ENCODE measurements at places on chromosomes 2 and 18.

GRCh38 chr18:32881009-32881408, 108.2 kb upstream of the KLHL14 start:
- no peak for DNase-seq

DNA sequence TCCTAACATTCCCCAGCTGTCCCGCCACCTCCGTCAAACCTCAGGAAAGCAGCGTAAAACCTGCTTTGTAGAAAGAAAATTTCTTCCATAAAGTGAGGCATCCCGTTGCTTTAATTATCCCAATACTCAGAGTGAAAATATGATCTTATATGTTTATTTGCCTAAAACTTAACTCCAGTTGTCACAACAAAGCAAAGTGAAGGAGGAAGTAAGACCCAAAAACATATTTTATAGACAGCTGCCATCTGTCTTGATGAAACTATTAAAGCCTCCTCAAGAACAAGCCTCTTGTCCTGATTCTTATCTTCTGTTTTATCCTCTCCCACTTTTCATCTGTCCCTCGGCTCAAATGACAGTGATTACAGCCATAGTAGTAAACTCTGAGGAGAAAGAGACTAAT, 28.9 kb upstream of the LPIN2 start:
- no peak for DNase-seq

GRCh38 chr18:79540161-79540903, 139.3 kb upstream of the CTDP1 start:
- no peak for DNase-seq

- DNase-seq: no peak
Measured at GRCh38 chr18:13872932-13873331, 42.4 kb downstream of the MC2R start.

GRCh38 chr2:121943285-121943684, 187.8 kb downstream of the TSN start:
- DNase-seq: no peak

GRCh38 chr2:160397530-160397865, 96.1 kb downstream of the RBMS1 start:
- DNase-seq: no peak

DNA sequence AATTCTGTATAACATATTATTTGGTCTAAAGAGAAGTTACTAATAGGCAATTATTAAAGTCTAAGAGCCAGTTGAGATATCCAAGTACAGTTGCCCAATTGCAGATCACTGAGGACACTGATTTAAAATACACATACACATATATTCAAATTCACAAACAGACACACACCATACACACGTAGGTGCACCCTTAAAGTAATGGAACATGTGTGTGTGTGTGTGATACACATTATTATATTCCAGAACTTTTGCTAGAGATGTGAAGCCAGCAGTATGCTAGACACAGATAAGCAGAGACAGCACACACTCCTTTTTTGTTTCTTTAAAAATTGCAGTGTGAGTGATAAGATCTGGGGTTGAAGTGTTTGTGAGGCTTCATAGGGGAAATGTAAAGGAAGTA, 292.5 kb downstream of the CNTNAP5 start:
- no peak for DNase-seq

DNA sequence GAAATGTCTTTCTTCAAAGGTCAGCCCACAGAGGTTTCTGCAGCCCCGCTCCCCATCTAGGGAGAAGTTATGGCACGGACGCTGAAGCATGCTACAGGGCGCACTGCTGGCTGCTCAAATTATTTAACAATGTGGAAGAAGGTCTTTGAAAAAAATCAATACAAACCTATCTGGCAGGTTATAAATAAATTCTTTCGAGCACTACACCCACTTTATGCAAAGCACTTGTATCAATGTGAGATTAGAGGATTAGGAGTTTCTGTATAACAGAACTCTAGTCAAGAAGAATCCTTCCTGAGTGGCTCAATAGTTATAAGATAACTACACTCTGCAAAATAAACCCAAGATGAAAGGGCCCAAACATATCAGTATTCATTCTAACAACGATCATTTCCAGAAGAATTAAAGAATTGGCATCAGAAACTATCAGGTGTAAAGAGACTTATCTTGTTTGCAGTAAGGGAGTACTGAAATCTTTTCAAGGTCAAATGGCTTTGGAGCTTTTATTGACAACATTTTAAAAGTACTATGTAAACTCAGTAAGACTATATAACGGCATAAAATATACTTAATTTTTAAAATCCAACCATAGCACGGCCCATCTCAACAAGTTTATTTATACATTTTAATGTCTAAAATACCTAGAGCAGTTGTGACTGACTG, 103.0 kb upstream of the DNMT3A start:
- DNase-seq: no peak

GRCh38 chr2:83584672-83585071, 874.4 kb downstream of the SUCLG1 start:
- no peak for DNase-seq

DNA sequence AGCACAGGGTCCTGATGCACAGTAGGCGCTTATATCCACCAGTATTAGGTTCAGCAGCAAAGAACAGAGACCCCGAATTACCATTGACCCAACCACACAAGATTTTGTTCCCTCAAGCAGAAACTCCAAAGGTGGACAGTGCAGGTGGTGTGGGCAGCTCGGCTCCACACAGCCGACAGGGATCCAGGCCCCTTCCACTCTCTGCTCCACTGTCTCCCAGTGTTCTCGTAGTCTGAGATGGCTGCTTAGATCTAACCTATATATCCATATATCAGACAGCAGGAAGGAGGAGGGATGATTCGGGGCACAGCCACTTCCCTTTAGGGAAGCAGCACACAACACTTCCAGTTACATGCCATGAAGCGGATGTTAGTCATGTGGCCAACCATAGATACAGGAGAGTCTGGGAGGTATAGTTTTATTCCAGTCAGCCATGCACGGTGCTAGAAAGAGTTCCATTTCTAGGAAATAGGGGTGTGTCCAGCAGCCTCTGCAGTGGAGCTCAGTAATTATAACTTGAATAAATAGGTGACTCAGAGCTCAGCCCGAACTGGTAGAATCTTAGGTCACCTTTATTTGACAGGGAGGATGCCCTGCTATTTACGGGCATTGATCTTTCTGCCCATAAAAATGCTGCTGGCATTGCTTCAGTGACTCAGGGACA, 158.9 kb downstream of the TWIST2 start:
- DNase-seq: peak; percentile 48

DNA sequence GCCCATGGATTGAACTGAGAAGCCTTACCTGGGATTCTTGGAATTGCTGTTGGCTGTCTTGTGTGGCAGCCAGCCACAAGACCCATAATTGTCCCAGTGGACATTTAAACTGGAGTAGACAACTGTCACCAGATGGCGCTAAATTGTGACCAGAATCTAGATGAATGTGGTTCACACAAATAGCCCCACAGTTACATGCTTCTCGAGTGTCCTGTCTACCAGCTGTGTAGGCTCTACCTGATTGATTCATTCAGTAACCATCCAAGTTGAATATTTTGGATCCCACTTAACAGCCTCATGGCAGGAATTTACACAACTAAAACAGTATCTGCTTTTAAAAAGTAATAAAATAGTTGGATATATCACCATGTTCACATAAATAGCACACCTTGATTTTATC, 73.2 kb downstream of the MAP4K4 start:
- DNase-seq: peak; percentile 65

DNA sequence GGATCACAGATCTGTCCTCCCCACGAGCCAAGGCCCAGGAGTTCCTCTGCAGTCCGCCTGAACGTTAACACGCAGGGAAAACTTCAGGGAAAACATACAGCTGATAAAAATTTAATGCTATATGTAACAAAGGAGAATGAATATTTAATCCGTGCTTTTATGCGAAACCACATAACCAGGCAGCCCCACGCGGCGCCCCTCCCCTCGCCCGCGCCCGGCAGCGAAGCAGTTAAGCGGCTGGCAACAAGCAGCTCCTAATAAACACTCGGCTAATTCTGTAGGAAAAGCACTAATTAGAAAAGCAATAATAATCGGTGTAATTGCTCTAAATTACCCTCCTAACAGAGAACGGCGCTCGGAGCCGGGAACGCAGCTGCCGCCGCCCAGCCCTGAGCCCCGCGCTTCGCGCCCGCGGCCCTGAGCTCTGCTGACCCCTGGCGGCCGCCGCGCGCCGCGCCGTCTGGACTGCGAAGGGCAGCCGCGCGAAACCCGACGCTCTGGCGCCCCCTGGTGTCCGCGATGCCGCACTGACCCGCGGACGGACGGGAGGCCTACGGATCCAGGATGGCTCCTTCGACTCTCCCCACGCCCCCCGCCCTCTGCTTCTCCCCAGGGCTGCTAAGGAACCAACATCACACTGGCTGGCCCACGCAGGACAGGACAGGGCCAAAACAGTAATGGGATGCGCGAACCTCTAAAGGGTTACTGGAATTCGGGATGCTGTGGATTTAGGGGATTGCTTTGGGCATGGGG, 181.4 kb downstream of the SMAD2 start:
- DNase-seq: peak; percentile 57

- DNase-seq: no peak
Measured at GRCh38 chr2:241163601-241164118, 13.4 kb downstream of the PPP1R7 start.

- no peak for DNase-seq
Measured at GRCh38 chr18:37538526-37539205, 26.9 kb downstream of the CELF4 start.

DNA sequence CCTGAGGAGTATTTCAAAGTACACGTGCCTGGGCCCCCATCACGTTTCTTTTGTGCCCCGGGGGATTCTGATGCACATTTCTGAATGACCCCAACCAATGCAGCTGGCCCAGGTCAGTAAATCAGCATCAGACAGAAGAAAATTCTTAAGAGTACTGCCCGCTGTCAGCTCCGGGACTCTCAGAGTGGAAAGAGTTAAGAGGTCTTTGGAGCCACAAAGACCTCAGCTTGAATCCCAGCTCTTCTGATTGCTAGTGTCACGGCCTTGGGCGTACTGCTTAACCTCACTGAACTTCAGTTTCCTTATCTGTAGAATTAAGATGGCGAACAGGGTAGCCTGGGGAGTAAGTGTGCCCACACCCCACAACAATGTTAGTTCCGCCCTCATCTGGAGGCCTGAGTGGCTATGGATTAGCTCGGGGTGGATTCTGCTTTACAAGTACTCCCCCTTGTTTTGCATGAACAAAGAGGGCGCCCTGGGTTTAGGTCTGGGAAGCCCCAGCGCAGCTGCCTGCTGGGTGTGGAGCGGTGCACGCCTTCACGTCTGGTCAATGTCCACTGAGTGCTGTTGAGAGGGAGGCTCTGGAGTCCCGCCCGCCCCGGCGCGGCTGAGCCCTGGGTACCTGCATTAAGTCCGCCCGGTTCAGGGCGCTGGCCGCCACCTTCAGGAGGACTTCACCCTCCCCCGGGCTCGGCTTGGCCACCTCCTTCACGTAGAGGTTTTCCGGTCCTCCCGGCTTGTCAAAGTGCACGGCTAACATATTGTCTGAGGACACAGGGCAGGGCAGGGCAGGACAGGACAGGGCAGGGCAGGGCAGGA, 858 bp downstream of the TP53I3 start:
- DNase-seq: peak; percentile 8

- DNase-seq: no peak
Measured at GRCh38 chr2:10922307-10923007, 10.7 kb downstream of the KCNF1 start.

DNA sequence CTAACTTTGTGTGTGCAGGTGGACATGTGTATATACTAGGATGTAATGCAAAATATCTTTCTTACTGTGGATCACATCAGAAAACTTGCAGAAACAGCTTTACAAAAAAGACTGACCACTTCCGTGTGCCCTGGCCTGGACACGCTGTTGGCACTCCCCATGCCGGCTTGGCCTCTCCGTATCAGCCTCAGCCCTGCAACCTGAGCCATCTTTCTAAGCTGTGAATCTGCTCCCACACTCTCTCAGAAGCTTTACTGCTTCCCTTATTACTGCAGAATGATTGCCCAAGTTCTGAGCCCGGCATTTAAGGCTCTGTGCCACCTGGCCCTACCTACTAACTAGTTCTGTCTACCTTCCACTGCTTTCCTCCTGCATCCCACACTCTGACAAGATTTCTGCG, 37.8 kb downstream of the MYO7B start:
- DNase-seq: no peak

DNA sequence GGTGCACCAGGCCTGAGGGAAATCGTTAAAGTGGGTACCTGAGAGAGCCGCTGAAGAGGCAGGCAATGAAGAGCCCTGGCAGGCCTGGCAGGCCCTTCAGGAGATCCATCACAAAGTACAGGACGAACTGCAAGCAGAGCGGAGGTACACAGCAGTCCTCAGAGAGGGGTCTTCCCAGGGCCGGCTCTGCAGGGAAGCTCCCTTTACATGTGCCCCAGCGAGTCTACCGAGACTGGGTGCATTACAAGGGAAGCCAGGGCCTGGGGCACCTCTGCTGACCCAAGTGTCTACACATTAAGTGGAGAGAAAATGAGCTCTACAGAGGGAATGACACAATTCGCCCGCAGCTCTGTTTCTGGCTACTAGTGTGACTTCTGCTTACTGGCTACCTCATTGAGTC, 8.1 kb upstream of the ATRAID start:
- DNase-seq: no peak

GRCh38 chr2:73078457-73079411, 7.2 kb upstream of the SFXN5 start:
- no peak for DNase-seq

- no peak for DNase-seq
Measured at GRCh38 chr2:156199588-156199987, 132.9 kb downstream of the NR4A2 start.

- no peak for DNase-seq
Measured at GRCh38 chr18:42475157-42475556, 520.1 kb downstream of the PIK3C3 start.

DNA sequence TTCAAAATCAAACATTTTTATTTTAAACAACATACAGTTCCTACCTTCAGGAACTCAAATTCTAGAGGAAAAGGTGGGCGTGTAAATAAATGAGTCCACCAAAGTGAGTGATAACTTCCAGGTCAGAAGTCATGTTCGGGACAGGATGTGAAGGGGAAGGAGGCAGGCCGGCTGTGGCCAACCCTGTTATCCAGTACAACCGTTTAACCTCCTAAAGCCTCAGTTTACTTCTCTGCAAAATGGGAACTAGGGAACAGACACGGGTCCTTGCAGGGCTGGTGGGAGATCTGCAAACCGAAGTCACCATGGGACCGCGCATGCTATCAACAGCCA, 373 bp downstream of the EIPR1 start:
- DNase-seq: peak; percentile 16

DNA sequence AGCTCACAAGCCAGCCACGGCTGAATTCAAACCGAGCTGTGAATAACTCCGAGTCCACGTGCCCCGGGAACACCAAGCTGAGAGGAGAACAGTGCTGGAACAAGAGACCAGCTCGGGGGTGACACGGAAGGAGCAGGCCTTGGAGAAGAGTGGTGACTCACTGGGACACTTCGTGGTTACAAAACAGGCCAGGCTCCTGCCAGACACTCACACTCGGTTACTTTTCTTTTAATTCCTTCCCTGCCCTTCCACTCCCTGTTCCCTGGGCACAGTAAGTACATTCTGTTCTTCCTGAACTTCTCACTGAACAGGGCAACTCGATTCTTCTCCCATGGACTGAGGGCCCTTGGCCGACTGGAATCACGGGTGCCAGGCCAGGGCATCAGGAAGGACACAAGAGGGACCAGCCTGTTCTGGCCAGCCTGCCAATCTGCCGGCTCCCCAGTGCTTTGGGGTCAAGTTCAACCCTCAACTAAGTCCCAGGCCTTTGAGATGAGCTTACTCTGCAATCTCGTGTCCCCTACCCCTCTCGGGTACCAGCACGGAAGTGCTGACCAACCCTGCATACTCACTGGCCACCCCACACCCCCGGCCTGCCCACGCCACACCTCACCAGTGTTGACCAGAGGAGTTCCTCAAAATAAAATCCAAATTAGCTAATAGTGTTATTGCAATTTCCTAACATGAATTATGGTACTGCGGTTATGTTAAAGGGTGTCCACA, 87.5 kb downstream of the TFCP2L1 start:
- DNase-seq: peak; percentile 66

- no peak for DNase-seq
Measured at GRCh38 chr2:105937498-105938097, 192.9 kb downstream of the NCK2 start.

Measured in H4 (cell line).